Gastrocnemius medialis (tissue), 4 donors: ENCODE measurements at places on chromosomes 7 and 10. TPM values are rescaled to one million over a fixed set of nuclear protein-coding genes. Genes with fewer than 3 reads are reported as not detected.

GRCh38 chr7:79352323-79352722, 101.1 kb downstream of the MAGI2 start:
- DNase-seq: no peak
- H3K27ac ChIP-seq: no peak overlapping the region

HNRNPF gene
- total RNA-seq: 86.1 TPM

DNA sequence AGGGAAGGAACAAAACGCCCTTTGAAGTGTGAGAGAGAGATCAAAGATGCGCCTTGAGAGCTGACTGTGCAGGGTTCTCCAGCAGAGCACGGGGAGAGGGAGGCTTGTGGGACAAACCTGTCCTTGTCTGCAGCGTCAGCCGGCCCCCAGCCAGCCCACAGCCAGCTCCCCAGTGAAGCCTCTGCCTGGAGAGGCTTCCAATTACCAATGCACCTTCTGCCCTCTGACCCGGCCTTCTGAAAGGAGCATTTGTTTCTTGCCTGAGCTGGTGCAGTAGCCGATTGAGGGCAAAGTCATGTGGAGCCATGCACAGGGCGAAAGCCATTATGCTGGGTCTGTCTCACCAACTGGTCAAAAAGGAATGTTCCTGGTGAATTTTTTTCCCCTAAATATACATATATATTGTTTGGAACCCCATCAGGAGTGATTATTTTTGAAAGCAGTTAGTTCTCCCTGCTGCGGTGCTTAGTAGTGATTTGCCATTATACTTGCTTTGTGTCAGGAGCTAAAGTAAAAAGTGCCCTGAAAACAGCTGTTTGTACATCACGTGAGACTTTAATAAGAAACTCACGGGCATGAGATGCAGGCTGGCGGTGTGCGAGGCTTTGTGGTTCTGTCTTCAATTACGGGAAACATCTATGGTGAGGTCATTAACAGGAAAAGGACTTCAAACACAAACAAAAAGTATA, 268.6 kb downstream of the KLF6 start:
- no peak for DNase-seq
- no peak overlapping the region for H3K27ac ChIP-seq
- H3K27me3 ChIP-seq: no peaks in the 10 kb centered on the region

SORBS1 gene
- 147 TPM for total RNA-seq

R3HCC1L gene
- 6.7 TPM for total RNA-seq

DNA sequence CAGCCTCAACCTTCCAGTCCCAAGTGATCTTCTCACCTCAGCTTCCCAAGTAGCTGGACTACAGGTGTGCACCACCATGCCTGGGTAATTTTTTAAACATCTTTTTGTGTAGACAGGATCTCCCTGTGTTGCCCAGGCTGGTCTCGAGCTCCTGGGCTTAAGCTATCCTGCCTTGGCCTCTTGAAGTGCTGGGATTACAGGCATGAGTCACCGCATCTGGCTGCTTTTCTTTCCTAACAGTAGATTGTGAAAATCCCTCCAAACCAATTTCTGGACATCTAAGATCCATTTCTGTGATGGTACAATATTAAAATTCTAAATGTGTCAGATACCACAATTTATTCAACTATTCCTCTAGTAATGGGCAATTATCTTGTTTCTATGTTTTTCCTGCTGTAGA, 38.7 kb downstream of the RAB18 start:
- H3K36me3 ChIP-seq: no peaks in the 10 kb centered on the region
- no peaks in the 10 kb centered on the region for H3K27me3 ChIP-seq
- H3K4me1 ChIP-seq: no peaks in the 10 kb centered on the region
- DNase-seq: no peak
- no peak overlapping the region for H3K27ac ChIP-seq
- no peak overlapping the region for H3K4me3 ChIP-seq

DNA sequence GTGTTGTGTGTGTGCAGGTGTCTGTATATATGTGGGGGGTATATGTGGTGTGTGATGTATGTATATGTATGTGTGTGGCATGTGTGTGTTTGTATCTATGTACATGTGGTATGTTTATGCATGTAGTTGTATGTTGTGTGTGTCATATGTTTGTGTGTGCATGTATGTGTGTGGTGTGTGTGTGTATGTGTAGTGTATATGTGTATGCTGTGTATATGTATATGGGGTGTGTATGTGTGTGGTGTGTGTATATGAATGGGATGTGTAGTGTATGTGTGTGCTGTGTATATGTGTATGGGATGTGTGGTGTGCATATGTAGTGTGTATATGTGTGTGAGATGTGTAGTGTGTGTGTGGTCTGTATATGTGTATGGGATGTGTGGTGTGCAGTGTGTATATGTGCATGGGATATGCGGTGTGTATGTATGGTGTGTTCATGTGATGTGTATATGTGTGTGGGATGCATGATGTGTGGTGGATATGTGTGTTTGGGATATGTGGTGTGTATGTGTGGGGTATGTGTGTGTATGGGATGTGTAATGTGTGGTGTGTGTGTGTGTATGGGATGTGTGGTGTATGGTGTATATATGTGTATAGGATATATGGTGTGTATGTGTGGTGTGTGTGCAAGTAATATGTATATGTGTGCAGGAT, 30.0 kb downstream of the IKZF1 start:
- H3K4me1 ChIP-seq: no peaks in the 10 kb centered on the region
- H3K4me3 ChIP-seq: no peak overlapping the region
- DNase-seq: no peak
- no peaks in the 10 kb centered on the region for H3K27me3 ChIP-seq

DNA sequence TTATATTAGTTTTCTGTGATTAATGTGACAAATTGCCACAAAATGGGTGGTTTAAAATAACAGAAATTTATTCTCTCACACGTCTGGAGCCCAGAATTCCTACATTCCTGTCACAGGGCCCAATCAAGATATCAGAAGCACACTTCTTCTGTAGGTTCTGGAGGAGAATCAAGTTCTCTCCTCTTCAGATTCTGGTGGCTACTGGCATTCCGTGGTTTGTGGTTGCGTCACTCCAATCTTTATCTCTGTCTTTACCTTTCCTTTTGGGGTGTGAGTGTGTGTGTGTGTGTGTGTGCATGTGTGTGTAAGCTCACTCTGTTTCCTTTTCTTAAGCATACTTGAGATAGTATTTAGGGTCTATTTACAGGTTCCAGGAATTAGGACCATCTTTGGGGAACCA, 115.5 kb upstream of the DKK1 start:
- peaks cover 20% of the 10 kb centered on the region for H3K4me1 ChIP-seq
- DNase-seq: no peak
- H3K4me3 ChIP-seq: no peak overlapping the region

HMX3 gene
- not detected for total RNA-seq

GRCh38 chr7:53070883-53071282, 35.5 kb downstream of the POM121L12 start:
- no peak overlapping the region for H3K27ac ChIP-seq
- no peak overlapping the region for H3K4me3 ChIP-seq
- no peaks in the 10 kb centered on the region for H3K36me3 ChIP-seq
- no peak for DNase-seq

DNA sequence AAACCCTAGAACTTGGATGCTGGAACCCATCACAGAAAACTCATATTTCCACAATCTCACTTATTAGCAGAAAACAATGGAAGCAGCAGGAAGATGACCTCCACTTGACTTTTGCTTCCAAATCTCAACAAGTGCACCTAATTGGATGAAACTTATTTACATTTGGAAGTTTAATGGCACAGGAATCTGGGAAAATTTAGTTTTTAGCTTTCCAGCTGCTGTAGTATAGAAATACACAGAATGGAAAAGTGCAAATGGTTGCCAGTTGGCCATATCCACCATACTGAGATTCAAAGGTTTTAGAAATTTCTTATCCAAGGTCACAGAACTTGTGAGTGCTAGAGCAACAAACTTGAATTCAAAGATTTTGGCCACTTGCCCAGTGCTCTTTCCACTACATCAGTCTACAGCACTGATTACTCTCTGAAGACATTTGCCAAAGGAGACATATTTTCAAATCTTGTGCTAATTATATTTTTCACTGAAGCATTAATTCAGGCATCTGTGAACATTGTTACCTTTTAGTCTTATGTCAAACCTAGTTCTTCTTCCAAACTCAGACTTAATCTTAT, 9.3 kb upstream of the AHR start:
- H3K4me3 ChIP-seq: no peak overlapping the region
- H3K27ac ChIP-seq: no peak overlapping the region
- H3K36me3 ChIP-seq: no peaks in the 10 kb centered on the region
- no peak for DNase-seq

DNA sequence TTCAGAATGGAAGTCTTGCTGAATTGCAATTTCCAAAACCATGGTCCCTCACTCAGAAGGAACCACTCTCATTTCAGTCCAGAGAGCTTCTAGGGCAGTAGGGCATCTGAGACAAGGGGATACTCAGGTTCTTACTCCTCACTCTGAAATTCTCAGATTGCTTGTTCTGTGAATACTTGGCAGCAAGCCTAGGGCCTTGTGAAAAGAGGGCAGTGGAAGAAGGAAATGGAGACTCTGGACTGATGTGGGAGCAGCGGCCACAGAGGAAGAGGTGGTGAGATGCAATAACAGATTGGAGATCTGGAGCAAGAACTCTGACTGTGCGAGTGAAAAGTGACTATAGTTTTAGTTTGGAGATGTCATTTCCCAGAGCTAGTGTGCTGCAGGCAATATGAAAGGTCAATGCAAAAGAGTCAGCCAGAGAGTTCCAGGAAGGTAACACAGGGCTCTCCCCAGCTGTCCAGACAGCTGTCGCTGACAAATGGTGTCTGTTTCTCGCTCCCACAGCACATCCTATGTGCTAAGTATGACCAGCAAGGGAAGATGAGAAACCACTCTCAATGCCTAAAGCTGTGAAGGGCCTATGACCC, 291.6 kb upstream of the KIAA1217 start:
- no peak for DNase-seq
- no peaks in the 10 kb centered on the region for H3K36me3 ChIP-seq
- no peaks in the 10 kb centered on the region for H3K4me1 ChIP-seq
- H3K27ac ChIP-seq: no peak overlapping the region
- no peak overlapping the region for H3K4me3 ChIP-seq

ATOH7 gene
- not detected for total RNA-seq

- peaks cover 38% of the 10 kb centered on the region for H3K36me3 ChIP-seq
- no peak overlapping the region for H3K27ac ChIP-seq
- H3K27me3 ChIP-seq: no peaks in the 10 kb centered on the region
- H3K4me3 ChIP-seq: no peak overlapping the region
- no peak for DNase-seq
- peaks cover 29% of the 10 kb centered on the region for H3K4me1 ChIP-seq
Observed at GRCh38 chr10:100983868-100984671, 3.2 kb downstream of the MRPL43 start.

- H3K27me3 ChIP-seq: no peaks in the 10 kb centered on the region
- H3K27ac ChIP-seq: peak overlapping the region; percentile 12
- peaks cover 39% of the 10 kb centered on the region for H3K4me1 ChIP-seq
- no peaks in the 10 kb centered on the region for H3K36me3 ChIP-seq
- H3K4me3 ChIP-seq: no peak overlapping the region
Observed at GRCh38 chr10:119267384-119267783, 60.0 kb downstream of the GRK5 start.
